Activated effector memory CD4-positive, alpha-beta T cell treated with Interleukin-2 at 50 U/mL for 16 hours (primary cell): ENCODE measurements at places on chromosomes 5 and 9.

DNA sequence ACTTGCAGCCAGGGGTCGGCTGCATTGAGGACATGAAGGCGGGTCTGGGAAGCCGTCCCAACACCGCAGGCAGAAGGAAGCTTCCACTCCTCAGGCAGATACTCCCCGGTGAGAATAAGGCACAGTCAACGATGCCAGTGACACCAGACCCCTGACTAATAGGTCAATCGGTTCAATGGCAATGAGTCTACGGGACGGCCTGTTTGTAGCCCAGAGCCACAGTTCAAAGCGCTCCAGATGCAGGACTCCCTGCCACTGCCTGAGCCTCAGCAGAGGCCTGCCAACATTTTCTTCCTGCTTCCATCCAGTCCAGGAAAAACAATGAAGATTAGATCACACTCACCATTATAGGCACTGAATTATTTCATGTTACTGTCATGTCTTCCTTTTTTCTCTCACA, 84.5 kb upstream of the SIMC1 start:
- no peak for DNase-seq

DNA sequence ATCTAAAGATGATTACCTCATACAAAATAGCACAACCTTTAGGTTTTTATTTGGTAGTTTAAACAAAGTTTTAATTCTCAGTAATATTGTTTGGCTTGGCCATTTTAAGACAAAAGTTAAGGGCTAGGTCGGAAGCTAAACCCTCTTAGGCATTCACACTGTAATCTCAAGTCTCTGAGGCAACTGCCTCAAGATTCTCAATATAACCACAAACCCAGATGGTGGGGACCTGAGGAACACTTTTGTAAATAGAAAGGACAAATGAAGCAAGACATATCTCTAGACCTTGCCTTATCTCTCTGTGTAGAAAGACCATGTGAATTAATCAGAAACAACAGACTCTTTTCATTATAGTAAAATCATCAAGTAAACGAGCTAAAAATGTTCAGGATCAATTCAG, 500.2 kb upstream of the CDH6 start:
- DNase-seq, result no peak

GRCh38 chr5:169935762-169936161, 44.5 kb downstream of the INSYN2B start:
- DNase-seq, result no peak

DNA sequence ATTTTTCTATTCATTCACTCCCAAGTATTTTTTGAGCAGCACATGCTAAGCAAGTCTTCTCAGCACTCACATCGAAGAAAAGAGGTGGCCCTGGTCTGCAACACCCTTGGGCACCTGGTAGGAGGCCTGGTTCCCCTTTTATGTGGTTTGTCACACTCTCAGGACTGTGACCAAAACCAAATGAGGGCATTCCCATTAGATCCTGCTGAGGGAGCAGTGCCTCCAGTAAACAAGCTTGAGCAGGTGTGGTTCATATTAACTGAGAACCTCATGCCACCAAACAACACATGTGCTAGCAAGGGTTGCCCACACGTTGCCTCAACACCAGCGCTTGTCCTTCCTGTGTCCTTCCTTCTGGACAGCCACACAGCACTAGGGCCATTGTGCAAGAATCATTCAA, 26.9 kb upstream of the SYK start:
- DNase-seq, result no peak

- no peak for DNase-seq
These were observed 607.6 kb downstream of the EBF1 start for GRCh38 chr5:158492136-158492535.

GRCh38 chr9:7640231-7640630, 159.3 kb downstream of the DMAC1 start:
- DNase-seq, result no peak

DNA sequence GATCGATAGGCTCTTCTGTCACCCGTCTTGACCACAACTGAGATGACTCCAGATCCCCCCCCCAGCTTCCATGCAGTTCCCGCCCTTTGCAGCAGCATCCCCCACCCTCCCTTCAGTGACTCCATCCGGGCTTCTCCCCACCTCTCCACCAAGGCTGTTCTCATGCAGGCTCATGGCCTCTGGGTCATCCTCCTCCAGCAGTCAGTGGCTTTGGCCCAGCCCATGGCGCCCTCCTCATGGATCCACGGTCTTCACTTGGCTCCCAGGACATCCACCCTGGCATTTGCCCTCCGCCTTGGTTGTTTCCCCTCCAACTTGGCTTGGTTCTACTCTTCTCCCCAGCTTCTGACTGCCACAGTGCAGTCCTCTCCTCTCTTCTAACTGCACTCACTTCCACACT, 96.7 kb upstream of the RUFY1 start:
- no peak for DNase-seq

GRCh38 chr9:111886983-111887718, 9.5 kb upstream of the UGCG start:
- DNase-seq, result no peak

DNA sequence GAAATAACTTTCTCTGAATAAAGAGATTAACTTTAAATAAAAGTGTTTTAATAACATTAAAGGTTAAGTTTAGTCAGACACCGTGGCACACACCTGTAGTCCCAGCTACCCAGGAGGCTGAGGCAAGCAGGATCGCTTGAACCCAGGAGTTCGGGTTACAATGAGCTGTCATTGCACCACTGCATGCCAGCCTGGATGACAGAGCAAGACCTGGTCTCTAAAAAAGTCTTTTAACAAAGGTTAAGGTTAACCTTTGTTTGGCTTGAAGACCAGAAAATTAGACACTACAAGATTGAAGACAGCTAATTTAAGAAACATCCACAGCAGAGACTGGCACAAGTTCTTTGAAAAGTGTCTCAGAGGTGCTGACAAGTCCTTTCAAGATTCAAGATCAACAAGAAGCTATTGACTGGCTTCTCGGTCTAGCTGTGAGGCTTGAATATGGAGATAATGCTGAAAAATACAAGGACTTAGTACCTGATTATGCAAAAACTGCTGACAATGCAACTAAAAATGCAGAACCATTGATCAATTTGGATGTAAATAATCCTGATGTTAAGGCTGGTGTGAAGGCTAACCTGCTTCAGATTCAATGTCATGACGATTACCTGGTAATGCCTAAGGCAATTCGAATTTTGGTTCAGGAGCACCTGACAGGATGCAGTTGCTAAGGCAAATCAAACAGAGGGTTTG, 48.8 kb downstream of the FAM81B start:
- no peak for DNase-seq

DNA sequence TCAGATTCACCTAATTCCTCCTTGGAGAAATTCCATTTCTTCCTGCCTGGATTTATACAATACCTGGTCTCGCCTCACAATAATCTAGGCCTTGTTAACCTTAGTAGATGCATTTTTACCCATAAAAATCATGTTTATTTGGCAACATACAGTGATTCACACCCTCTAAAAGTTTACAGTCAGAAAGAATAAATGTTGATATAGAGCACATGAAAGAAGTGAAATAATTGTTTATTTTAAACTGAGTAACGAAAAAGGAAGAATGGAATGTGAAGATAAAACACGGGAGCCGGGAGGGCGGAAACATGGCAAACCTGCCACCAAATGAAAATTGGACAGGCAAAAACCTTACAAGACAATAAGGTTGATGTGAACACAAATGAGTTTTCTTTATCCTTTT, 28.9 kb upstream of the KCNN2 start:
- DNase-seq, result no peak

DNA sequence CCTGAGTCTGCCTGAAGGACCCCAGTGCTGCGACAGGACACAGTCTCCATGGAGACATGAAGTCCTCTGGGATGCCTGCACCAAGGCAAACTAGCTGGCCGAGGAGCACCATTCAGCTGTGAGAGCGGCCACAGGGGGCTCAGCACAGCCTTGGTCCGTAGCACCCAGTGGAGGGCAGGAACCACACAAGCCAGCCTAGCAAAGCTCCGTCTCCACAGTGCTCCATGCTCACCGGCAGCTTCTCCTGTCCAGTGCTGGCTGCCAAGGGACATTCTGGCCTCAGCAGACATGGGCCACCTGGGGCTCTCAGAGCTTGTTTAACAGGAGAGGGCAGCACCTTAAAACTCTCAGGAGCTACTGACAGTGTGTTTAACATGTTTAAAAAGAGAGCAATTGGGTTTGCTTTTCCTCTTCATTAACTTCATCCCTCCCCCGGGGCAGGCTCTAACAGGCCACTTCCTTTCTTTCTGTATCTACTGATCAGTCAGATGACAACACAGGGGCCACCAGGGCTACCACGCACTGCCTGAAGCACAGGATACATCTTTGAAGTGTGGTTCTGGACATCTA, 57.0 kb downstream of the SECISBP2 start:
- peak; percentile 14 for DNase-seq

DNA sequence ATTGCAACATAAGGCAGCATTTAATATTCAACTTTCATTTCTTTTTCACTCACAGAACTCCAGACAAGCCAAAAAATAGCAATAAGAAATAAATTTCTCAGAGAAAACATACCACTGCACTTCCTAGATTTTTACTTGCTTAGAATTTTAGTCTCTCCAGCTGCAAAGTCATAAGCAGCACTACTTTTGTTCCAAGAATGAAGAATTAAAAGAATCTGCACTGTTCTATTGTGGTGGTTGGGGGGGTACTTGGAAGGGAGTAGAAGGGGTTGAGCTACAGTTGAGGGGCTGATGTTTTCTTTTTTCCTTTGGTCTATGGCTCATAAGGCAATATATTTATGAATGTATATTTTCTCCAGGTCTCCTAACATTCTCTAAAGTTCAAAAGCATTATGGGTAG, 144.5 kb downstream of the KIAA0825 start:
- DNase-seq, result no peak

DNA sequence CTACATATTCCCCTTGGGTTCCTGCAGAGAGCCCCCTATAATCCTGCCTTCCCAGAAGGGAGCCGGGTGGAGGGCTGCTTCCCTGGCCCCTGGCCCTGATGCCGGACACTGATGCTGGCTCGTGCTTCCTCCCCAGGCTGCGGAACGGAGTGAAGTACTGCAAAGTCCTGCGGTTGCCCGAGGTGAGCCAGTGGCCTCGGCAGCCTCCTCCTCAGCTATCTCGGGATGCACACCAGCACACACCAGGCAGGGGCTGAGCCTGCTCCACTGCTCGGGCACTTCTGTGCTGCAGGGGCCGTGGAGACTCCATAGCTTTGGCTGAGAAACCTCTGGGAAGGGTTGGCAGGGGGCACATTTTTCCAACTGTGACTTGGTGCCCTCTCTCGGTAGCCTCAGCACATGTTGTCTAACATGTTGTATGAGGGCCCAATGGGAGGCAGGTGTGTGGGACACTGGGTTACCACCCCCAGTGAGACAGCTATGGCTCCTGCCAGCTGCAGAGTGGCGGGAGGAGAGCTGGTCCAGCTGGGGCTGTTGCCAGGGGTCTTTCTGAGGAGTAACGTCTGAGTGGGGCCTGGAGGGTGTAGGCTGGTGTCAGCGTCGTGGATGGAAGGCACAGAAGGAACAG, 38.4 kb downstream of the USP20 start:
- DNase-seq, result no peak

- no peak for DNase-seq
These were observed 302.4 kb downstream of the PDE4D start for GRCh38 chr5:59591162-59591561.

GRCh38 chr9:6884990-6885389, 127.2 kb downstream of the KDM4C start:
- DNase-seq, result no peak

GRCh38 chr5:168685566-168685965, 106.4 kb upstream of the PANK3 start:
- no peak for DNase-seq

DNA sequence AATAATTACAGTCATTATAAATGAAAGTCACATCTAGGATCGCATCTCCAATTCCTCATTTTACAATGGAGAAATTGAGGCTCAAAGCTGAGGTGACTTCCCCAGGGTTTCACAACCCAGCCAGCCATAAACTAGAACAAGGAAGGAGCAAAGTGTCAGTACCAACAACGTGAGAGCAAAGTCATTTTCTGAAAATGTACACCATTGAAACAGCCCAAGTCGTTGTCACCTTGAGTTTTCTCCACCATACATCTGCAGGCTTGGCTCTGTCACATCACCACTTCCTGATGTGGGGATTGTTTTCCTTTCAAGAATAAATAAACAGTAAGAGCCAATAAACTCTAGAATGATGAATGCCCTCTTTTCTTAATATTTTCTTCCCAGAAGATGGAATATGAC, 184.5 kb upstream of the PTGER4 start:
- no peak for DNase-seq

DNA sequence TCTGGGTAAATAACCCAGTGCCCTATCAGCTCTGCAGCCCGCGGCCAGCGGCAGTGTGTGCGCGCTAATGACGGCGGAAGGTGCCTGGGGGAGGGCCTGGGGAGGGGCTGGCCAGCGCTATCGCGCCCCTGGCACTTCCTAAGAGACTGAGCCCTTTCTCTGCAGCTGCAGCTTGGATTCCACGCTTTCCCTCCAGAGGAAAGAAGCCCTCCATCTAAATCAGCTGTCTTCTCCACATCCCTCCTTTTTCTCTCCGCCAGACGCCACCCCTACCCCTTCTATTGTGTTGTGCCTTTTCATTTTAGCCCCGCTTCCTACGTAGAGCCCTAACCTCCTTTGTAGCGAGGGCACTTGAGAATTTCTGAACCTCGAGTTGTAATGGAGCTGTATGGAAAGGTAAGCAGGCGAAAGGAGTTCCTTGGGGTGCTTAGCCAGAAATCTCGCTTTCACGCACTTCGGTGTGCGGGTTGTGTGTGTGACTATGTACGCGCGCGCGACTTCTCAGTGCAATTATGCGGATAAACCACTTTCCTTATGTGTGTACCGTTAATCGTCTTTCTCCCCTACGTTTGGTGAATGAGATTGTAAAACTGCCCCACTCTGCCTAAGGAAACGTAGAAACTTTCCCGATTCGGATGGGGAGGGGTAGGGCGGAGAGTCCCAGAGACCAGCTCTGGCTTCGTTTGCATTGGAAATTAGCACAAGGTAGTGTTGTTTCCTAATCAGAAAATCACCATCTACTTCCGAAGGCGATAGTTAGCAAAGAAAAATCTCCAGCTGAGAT, 664 bp upstream of the RAB3C start:
- DNase-seq, result no peak

GRCh38 chr9:93874242-93874641, 80.9 kb downstream of the BARX1 start:
- no peak for DNase-seq

DNA sequence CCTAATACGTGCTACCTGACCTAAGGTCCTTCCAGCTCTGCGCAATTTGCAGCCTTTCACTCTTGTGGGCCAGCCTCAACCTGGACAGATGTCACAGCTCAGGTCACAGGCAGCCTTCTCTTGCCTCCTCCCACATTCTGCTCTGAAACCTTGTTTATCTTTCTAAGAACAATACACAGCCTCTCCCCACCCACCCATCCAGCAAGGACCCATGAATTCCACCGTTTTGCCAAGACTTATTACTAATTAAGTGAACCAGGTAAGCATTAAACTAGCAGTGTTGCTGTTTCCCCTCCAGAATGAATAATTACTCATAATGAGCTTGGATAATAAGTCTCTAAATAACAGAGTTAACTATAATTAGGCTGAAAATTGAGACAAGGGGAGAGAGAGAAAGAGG, 11.0 kb downstream of the FABP6 start:
- DNase-seq, result no peak

GRCh38 chr5:14321936-14322335, 178.8 kb downstream of the TRIO start:
- DNase-seq, result no peak

- no peak for DNase-seq
These were observed 28.6 kb upstream of the IL13 start for GRCh38 chr5:132629230-132629944.
